ENCODE measurements at places on chromosomes 7 and 10. TPM values are rescaled to one million over a fixed set of nuclear protein-coding genes. Genes with fewer than 3 reads are reported as not detected.

The H2BK1 gene
- total RNA-seq: not detected

The VWC2 gene
- total RNA-seq: under 0.01 TPM

The GSTK1 gene
- total RNA-seq: 168 TPM

GRCh38 chr7:17913250-17913649, 27.0 kb downstream of the SNX13 start:
- H3K27ac ChIP-seq: no peak overlapping the region
- DNase-seq: no peak
- no peaks in the 10 kb centered on the region for H3K36me3 ChIP-seq
- H3K27me3 ChIP-seq: no peaks in the 10 kb centered on the region
- no peak overlapping the region for H3K4me3 ChIP-seq

GRCh38 chr7:120554960-120555571, 282.1 kb downstream of the KCND2 start:
- H3K4me3 ChIP-seq: no peak overlapping the region
- no peaks in the 10 kb centered on the region for H3K27me3 ChIP-seq
- no peak for DNase-seq
- no peak overlapping the region for H3K27ac ChIP-seq
- no peaks in the 10 kb centered on the region for H3K36me3 ChIP-seq
- no peaks in the 10 kb centered on the region for H3K4me1 ChIP-seq

Measured in sigmoid colon (tissue), 7 donors.